Thoracic aorta (tissue), 2 donors: ENCODE measurements at places on chromosomes 7 and 10. TPM values are rescaled to one million over a fixed set of nuclear protein-coding genes. Genes with fewer than 3 reads are reported as not detected.

The AKR1C1 gene
- total RNA-seq = 91.5 TPM

The KIAA1217 gene
- 15.6 TPM for total RNA-seq

DNA sequence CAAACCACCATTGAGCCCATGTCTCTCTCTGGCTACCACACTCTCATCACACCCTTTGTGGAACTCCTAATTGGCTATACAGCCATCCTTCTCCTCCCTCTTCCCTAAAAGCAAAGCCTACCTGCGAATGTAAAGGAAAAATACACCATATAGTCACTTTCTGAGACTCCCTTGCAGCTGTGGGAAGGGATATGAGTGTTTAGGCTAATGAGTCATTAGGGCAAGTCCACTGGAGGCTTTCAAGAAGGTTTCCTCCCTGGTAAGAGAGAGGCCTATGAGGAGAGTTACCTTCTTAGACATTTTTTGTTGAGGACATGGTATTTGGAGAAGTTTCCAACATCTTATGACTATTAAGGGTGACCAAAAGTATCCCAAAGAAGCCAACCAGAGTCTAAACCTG is 4.1 kb upstream of the TMEM243 start:
- H3K27me3 ChIP-seq = no peaks in the 10 kb centered on the region
- H3K4me1 ChIP-seq = peaks cover 2% of the 10 kb centered on the region
- H3K4me3 ChIP-seq = no peak overlapping the region
- no peak overlapping the region for H3K27ac ChIP-seq

The GDF10 gene
- 2.5 TPM for total RNA-seq

DNA sequence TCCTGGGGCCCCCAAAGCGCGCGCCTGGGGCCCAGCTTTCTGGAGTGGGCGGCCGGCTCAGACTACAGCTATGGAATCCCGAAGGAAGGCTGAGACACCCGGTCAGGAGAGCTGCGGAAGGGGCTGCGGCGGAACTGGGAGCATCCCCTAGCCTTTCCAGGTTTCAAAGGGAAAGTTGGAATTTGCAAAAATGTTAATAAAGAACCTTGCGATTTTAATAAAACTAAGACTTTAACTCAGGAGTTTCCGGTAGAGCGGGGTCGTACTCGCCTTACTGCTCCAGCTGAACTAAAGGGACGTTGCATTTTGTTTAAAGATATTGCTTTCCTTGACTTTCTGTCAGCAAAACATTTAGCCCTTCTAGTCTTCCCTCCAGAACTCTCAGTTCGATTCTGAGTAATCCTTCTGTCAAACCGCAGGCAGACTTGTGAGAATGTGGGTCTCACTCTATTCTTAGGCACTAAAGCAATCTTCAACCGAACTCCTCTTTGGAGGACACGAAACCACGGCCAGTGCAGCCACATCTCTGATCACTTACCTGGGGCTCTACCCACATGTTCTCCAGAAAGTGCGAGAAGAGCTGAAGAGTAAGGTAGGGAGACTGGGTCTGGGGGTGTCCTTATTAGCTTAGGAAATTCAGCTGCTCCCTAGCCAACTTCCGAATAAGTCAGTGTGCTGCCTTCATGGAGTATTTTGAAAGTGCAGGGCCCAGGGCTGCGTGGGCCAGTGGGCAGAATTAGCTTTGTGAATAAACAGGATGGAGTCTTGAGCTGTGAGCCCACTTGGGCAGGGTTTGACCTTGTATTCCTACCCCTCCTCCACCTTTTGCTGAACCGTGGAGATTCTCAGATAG is 1.9 kb downstream of the CYP26A1 start:
- H3K4me1 ChIP-seq = peaks cover 36% of the 10 kb centered on the region
- DNase-seq = no peak
- no peak overlapping the region for H3K27ac ChIP-seq
- peaks cover 8% of the 10 kb centered on the region for H3K27me3 ChIP-seq
- H3K36me3 ChIP-seq = no peaks in the 10 kb centered on the region

GRCh38 chr7:192701-193480 is 520 bp downstream of the FAM20C start:
- H3K27me3 ChIP-seq = no peaks in the 10 kb centered on the region
- H3K27ac ChIP-seq = no peak overlapping the region
- peak overlapping the region; percentile 89 for H3K4me3 ChIP-seq
- no peak for DNase-seq
- H3K4me1 ChIP-seq = peaks cover 15% of the 10 kb centered on the region
- H3K36me3 ChIP-seq = peaks cover 27% of the 10 kb centered on the region

The ACHE gene
- total RNA-seq = 5.1 TPM

The HYAL4 gene
- not detected for total RNA-seq

GRCh38 chr10:70337201-70337651 is 45.2 kb downstream of the LRRC20 start:
- H3K4me1 ChIP-seq = peaks cover 3% of the 10 kb centered on the region
- no peaks in the 10 kb centered on the region for H3K27me3 ChIP-seq
- H3K27ac ChIP-seq = no peak overlapping the region
- no peak overlapping the region for H3K4me3 ChIP-seq
- DNase-seq = no peak
- H3K36me3 ChIP-seq = no peaks in the 10 kb centered on the region

The SPAM1 gene
- total RNA-seq = not detected

The BAMBI gene
- 14.9 TPM for total RNA-seq

DNA sequence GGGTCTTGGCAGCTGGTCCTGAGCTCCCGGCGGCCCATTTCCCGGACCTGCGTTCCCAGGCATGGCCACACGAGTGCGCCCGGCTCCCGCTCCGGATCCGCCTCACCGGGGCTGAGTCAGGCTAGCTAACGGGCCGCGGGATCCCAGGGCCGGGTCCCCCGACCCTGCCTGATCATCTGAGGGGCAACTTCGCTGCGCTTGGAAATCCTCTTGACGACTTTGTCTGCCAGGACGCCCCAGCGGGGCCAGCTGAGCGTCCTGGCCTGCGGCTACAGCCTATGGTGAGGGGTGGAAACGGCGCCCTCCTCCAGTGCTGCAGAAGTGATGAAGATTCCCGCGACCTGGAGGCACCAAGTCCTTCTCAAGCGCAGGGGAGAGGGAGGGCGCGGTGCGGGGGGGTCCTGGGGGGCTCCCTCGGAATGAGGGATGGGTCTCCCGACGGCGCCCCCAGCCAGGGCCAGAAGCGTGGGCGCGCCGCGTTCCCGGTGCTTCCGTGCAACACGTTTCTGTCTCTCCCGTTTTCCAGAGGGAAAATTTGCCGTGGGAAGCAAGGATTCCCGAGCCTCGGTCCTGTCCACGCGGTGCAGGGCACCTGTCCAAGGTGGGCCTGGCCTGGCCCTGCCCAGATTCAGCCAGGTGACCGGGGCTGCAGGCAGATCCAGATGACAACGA is 212.4 kb downstream of the CCSER2 start:
- H3K4me1 ChIP-seq = no peaks in the 10 kb centered on the region
- no peaks in the 10 kb centered on the region for H3K27me3 ChIP-seq
- no peak for DNase-seq
- no peak overlapping the region for H3K27ac ChIP-seq
- peak overlapping the region; percentile 63 for H3K4me3 ChIP-seq

DNA sequence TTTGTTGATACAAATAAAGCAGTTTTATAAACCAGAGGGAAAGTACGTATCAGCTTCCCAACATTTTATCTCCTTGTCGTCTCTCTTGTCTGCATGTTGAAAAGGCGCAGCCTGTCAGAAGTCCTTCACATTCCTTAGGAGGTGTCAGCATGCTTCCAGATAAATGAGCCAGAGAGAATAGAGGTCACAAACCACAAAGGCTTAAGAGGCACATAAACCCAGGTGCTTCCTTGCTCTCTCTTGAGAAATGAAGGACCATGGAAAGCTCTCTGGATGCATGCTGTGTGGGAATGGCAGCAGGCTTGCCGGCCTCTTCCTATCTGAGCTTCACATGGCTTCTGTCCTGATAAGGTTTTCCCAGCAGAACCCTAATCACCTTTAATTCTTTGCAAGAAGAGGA is 448.5 kb downstream of the XPNPEP1 start:
- H3K4me3 ChIP-seq = no peak overlapping the region
- H3K4me1 ChIP-seq = no peaks in the 10 kb centered on the region
- no peaks in the 10 kb centered on the region for H3K27me3 ChIP-seq
- DNase-seq = no peak
- H3K36me3 ChIP-seq = no peaks in the 10 kb centered on the region

- H3K4me3 ChIP-seq = no peak overlapping the region
- H3K4me1 ChIP-seq = no peaks in the 10 kb centered on the region
- DNase-seq = no peak
- H3K36me3 ChIP-seq = no peaks in the 10 kb centered on the region
Measured at GRCh38 chr10:85528318-85528652, 838.3 kb downstream of the GRID1 start.

The CACNB2 gene
- total RNA-seq = 4.5 TPM

The PDE1C gene
- total RNA-seq = 12.1 TPM

The PAX4 gene
- not detected for total RNA-seq

The RBM28 gene
- total RNA-seq = 49.2 TPM

- H3K4me3 ChIP-seq = no peak overlapping the region
- no peaks in the 10 kb centered on the region for H3K36me3 ChIP-seq
- H3K27ac ChIP-seq = no peak overlapping the region
- no peaks in the 10 kb centered on the region for H3K27me3 ChIP-seq
- no peaks in the 10 kb centered on the region for H3K4me1 ChIP-seq
- DNase-seq = no peak
Measured at GRCh38 chr7:45450571-45451204, 123.5 kb upstream of the ADCY1 start.

DNA sequence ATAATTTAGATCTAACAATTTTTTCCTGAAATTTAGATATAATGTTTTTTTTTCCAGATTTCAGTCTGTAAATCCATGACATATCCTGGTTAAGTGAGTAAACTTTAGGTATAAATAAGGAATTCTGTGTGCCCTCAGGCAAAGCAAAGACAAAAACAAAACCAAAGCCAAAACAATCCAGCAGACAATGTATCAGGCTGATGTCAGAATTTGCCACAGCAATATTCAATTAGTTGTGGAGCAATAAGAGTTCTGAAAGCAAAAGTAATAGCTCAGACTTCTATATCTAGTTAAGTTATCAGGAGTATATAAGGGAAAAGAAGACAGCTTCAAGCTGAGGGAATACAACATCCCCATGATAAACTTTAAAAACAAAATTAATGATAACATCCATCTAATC is 82.0 kb downstream of the MKX start:
- H3K36me3 ChIP-seq = no peaks in the 10 kb centered on the region
- no peaks in the 10 kb centered on the region for H3K4me1 ChIP-seq
- no peaks in the 10 kb centered on the region for H3K27me3 ChIP-seq

The NACAD gene
- total RNA-seq = 11.1 TPM
